ENCODE measurements at places on chromosomes 1 and 21.

GRCh38 chr1:172089768-172090510, 248.6 kb downstream of the DNM3 start:
- no peak for DNase-seq

DNA sequence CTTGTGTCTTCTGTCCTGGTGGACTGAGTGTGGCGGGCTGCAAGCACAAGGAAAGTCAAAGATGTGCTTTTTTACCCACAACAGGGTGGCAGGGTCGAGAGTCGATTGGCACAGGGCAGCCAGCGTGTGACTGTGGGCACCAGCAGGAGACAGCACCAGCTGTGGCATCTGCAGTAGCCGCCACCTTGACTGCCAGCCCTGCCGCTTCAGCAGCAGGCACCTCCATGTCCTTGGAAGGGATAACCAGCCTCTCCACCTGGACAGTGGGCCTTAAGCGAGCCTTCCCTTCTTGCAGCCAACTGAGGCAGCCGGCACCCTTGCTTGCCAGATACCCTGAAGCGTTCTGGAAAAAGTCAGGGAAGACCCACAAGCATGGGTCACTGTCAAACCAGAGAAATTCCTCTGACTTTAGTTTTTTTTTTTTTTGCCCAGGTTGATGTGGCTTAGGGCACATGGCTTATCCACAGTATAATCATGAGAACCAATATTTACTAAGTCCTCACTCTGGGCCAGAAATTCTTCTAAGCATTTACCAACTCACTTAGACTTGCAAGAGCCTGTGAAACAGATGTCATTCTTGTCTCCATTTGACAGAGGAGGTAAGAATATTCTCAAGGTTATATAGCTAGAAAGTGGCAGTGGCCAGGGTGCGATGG, 30.1 kb upstream of the PTGFRN start:
- DNase-seq: no peak

GRCh38 chr21:45876381-45877170, 105.0 kb upstream of the COL6A1 start:
- no peak for DNase-seq

GRCh38 chr1:31717341-31717740, 13.5 kb upstream of the COL16A1 start:
- DNase-seq: no peak

DNA sequence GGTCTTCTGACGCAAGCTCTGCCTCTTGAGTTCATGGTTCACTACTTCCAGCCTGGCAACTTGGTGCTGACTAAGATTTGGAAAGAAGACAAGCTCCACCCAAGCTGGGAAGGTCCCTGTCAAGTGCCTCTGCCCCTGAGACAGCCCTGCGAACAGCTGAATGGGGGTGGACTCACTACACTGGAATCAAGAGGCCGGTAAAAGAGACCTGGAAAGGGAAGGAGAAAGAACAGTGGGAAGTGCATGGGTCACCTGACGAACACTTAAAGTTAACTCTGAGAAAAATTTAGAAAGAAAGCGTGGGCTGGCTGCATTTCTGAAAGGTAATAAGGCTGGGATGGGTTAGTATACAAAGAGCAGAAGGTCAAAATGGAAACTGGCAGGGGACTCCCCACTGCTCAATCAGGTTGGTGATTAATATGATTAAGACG, 26.1 kb upstream of the ZNF496 start:
- DNase-seq: no peak

- no peak for DNase-seq
Measured at GRCh38 chr1:232854798-232855159, 49.6 kb downstream of the MAP10 start.

DNA sequence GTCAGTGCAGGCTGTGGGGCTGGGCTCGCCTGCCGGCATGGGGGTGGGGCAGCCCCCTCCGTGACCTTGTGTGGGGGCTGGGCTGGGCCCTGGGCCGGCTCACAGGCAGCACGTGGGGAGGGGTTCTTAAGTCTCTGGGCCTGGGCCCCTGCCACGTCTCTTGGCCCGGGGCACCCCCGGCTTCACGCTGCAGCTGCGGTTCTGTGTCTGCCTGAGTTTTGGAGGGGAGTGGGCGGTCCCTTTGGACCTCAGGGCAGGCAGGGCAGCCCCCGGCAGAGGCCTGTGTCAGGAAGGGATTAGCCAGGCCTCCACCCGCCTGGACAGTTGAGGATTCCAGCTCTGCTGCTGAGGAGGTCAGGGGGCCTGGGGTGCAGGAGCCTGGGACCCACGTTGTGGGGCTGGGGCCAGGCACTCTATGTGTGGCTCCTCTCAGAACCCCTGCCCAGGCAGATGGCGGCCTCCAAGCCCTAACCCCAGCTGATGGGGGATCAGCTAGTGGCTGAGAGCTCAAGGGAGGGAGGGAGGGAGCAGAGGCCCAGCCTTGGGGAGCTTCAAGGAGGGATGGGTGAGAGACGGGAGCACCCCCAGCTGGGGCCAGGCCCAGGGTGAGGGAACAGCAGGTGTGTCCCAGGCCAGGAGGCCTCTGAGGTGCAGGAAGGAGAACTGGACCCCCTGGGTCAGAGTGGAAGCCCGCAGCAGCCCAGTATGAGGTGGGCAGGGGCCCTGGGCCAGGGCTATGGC, 1.8 kb upstream of the PLCH2 start:
- no peak for DNase-seq

GRCh38 chr1:41476807-41477361, 7.6 kb downstream of the EDN2 start:
- DNase-seq: no peak

- no peak for DNase-seq
Measured at GRCh38 chr1:12472798-12473551, 145.0 kb downstream of the DHRS3 start.

- peak; percentile 71 for DNase-seq
Measured at GRCh38 chr1:39142401-39143060, 62.0 kb upstream of the MACF1 start.

- DNase-seq: no peak
Measured at GRCh38 chr1:26278724-26279455, 996 bp upstream of the SH3BGRL3 start.

GRCh38 chr1:240559781-240560180, 52.2 kb downstream of the GREM2 start:
- no peak for DNase-seq

DNA sequence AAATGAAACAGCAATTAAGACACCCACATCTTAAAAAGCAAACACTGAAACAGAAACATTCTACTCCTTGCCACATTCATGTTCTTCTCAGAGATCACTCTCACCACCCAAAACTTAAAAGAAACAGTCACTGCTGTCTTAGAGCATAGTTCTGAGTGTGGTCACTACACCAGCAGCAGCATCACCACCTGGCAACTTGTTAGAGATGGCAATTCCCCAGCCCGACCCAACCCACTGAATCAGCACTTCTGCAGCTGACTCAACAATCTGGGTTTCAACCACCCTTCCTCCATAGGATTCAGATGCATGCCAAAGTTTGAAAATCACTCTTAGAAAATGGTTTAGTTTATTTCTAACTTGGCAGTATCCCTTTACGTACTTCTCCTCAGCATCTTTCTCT, 126.1 kb downstream of the CDC42BPA start:
- no peak for DNase-seq

DNA sequence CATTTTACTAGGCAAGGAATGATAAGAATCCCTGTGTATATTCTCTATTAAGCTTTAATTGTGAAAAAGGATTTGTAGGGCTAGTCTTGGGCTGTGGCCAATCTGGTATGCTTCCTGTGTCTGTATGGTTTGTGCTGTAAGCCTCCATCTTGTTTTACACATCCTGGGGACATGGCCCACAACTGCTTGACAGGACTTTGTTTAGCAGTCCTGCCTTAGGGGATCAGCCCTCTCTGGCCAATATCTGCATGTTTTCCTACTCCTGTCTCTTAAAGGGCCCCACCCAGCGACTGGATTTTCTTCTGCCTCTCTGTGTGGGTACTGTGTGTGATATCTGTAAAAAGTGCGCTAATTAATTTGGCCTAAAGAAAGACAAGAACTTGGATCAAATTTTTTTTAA, 813.2 kb downstream of the PLA2G4A start:
- no peak for DNase-seq

- no peak for DNase-seq
Measured at GRCh38 chr1:36096500-36097432, 8.1 kb downstream of the ADPRS start.

- no peak for DNase-seq
Measured at GRCh38 chr1:203625628-203626019, 1.0 kb upstream of the ATP2B4 start.

DNA sequence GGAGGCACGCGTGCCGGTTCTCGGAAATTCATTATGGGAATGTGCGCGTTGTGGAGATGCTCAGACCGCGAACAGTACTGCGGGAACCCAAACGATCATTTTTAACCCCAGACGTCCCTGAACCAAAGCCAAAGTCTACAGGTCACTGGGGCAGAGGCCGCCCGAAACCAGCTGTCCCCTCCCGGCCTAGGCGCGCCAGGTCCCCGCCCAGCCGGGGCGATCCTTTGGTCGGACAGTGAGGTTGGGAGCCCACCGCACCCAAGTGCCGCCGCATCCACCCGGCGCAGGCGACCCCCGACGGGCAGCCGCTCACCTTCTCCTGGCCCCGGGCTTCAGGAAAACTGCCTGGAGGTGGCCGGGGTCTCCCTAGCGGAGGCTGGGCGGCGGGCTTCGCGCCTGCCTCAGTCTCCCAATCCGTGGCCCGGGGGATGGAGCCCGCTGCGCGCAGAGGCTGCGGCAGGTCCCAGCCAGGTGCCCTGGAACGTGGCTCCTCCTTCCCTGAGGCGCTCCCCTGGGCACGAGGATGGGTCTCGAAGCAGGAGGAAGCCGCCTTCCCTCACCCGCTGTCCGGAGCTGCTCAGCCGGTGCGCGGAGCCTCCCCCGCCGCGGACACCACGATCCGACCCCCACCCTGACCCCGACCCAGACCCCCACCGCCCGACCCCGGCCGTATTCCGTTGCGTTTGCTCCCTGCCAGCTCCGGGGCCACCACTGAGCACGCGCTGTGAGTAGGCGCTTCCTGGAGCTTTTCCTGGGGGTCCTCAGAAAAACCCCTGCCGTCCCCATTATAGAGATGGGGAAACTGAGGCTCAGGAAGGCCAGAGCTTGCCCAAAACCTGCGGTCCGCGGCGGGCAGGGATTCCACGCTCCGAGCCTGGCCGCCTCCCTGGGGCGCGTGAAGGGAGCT, 8.1 kb upstream of the SLX9 start:
- no peak for DNase-seq

DNA sequence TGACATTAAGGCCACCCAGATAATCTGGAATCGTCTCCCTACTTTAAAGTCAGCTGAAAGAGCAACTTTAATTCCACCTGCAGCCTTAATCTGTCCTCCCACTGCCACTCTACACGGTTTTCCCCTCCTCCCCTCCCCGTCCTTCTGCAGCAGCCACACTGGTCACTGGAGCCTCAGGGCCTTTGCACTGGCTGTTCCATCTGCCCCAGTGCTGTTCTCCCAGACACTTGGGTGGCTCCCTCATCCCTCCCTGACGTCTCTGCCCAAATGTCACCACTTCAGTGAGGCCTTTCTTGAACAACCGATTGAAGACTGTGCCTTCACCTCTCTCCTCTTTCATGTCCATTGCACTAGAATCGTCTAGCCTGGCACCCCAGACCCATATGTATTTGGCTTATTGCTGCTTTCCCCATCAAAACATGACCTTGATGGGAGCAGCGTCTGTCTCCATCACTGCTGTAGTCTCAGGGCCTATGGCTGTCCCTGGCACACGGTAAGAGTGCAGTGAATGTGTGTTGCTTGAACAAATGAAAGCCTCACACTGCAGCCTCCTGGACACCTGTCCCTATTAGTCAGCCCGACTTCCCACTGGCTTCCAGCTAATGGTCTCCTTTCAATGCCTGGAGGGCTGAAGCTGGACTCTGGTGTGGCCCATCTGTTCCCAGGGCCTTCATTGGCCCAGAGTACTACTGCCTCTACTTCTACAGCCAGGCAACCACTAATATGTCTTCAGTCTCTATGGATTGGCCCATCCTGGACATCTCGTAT, 10.6 kb upstream of the PRDM16 start:
- DNase-seq: no peak

DNA sequence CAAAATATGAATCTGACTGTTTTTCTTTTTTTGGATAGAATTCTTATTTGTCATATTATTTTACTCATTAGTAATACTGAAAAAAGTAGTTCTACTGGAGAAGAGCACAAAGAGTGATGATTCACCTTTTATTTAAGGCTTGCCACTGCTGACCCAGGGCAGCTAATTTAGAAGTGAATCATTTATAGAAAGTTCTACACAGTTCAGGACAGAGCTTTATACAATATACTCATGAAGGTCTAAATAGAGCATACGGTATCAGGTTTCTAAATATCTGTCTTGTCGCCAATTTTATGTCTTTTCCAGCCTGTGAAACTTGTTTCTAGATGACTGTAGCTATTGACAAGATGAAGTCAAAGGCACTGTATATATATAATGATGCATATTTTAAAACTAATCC, 25.0 kb downstream of the GIPC2 start:
- no peak for DNase-seq

DNA sequence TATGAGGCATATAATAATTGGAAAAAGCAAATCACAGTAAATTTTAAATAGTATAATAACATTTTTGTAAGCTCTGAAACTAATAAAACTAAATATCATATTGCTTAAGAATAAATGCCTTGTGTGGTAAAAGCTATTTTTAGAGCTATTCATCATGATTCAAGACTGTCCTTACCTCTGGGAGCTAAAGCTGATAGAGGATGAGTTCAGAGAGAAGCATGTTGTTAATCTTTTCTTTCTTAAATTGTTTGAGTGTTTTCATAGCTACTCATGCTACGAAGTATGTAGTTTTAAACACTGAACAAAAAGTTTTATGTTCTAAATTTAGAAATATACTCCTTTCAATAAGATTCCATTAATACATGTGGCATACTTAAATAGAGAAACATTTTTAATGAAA, 30.5 kb downstream of the IFI16 start:
- no peak for DNase-seq

- no peak for DNase-seq
Measured at GRCh38 chr1:185062710-185063370, 17.5 kb downstream of the RNF2 start.

- DNase-seq: no peak
Measured at GRCh38 chr1:110674337-110675059, at the start of gene KCNA3. Gene KCNA3, minus strand, starts transcription at chr1:110674940. Its CDS starts 131 bp downstream, at chr1:110674809.

DNA sequence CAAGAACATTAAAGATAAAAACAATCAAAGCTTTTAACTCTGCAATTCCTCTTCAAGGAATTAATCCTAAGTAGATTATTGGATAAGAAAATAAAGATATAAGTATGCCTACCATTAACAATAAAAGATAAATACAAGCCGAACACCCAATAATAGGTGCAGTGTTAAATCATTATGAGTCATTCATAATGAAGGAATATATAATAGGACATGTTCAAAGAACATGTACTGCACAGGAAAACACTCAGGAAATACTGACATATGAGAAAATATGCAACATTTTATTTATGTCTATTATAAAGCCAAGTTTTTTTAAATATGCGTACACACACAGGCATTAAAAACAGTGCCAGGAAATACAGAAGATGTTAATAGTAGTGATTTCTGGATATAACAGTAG, 11.1 kb upstream of the EXO1 start:
- DNase-seq: no peak

DNA sequence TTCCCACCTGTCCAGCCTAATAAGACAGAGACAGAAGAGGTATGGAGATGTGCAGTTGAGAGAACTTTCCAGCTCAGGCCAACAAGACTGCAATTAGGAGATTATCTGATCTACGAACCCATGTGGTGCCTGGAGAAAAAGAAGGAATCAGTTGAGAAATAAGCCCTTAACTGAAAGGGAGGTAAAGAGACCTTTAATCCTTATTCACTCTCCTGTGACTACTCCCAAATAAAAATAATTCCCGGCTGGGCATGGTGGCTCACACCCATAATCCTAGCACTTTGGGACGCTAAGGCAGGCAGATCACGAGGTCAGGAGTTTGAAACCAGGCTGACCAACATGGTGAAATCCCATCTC, 31.9 kb upstream of the SARS1 start:
- DNase-seq: no peak
